ENCODE measurements at places on chromosomes 13 and 19. TPM values are rescaled to one million over a fixed set of nuclear protein-coding genes. Genes with fewer than 3 reads are reported as not detected.
A peak's percentile ranks its signal among the peaks of the same experiment; 100 is the strongest.

- H3K27me3 ChIP-seq, result no peaks in the 10 kb centered on the region
- H3K4me3 ChIP-seq, result no peak overlapping the region
- H3K36me3 ChIP-seq, result peaks cover 24% of the 10 kb centered on the region
- DNase-seq, result no peak
- peaks cover 46% of the 10 kb centered on the region for H3K4me1 ChIP-seq
- H3K27ac ChIP-seq, result peak overlapping the region; percentile 68
These were observed 20.1 kb downstream of the COL4A2 start for GRCh38 chr13:110327051-110327721.

The PSG2 gene
- not detected for total RNA-seq

DNA sequence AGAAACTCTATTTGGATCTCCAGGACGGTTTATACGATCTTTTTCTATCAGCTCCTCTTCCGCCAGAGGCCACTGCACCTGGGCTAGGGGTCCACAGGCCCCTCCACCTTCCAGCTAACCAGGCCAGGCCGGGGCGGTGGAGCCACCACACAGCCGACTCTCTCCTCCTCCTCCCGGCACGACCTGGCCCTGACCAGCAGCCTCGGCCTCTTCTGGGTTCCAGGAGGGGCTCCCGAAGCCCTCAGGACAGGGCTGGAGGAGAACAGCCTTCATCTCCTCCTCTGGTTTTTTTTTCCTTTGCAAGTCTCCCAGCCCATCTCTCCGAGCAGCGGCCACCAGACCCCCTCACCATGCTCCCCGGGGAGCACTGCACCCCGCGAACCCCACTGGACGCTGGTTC, 17.1 kb downstream of the DPF1 start:
- no peak for DNase-seq
- peaks cover 2% of the 10 kb centered on the region for H3K36me3 ChIP-seq
- H3K4me3 ChIP-seq, result peak overlapping the region; percentile 49
- H3K27ac ChIP-seq, result no peak overlapping the region
- peaks cover 20% of the 10 kb centered on the region for H3K4me1 ChIP-seq
- H3K27me3 ChIP-seq, result peaks cover 9% of the 10 kb centered on the region

DNA sequence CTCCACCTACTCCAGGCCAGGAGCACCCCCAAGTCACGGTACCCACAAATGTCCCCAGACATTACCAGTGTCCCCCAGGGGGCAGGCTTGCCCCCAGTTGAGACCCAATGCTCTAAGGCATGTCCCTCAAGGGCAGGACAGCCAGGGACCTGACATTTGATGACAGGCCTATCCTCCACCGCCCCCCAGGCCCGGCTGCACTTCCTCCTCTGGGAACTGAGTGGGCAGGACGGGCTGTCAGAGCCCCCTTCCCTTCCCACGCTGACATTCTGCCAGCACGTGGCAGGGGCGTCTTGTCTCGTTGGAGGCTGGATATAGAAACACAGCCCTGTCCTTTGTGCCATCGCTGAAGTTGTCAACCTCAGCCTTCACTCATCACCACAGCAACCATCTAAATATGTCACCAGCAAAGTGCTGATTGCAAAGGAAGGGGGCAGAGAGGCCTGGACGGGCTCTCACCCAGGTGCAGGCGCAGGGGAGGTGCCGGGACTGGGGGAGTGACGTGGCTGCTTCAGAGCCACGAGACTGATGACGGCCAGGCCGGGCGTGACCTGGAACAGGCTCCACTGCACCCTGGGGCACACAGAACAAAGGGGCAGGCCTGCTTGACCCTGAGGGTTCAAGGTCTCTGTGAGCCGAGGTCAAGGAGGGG, 38.4 kb downstream of the GNG7 start:
- DNase-seq, result peak; percentile 14
- peaks cover 17% of the 10 kb centered on the region for H3K4me1 ChIP-seq
- no peak overlapping the region for H3K27ac ChIP-seq
- H3K36me3 ChIP-seq, result no peaks in the 10 kb centered on the region

The SELENOV gene
- not detected for total RNA-seq

The EFNB2 gene
- total RNA-seq, result 83.1 TPM

DNA sequence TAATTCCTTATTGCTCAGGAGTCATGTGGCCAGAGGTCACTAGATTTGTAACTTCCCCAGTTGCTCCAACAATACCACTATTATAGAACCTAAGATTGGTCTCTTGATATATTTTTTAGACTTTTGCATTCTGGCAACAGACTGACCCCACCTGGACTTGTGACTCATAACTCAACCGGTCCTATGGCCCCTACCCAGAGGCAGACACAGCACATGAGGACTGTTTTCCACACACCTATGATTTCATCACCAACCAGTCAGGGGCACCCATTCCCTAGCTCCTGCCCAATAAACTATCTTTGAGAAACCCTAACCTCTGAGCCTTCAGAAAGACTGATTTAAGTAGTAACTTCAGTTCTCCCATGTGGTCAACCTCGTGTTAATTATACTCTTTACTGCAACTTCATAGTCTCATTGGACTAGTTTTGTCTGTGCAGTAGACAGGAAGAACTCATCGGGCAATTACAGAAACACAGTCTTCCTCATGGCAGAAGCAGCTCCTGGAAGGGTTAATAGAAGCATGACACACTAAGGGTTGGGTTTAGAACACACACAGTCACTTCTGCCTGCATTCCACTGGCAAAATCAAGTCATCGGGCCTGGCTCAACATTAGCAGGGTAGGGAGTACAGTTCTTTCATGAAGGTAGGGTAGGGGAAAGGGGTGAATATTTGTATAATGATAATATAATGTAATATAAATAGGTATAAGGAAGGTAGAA, 251.8 kb downstream of the UQCRFS1 start:
- no peak overlapping the region for H3K27ac ChIP-seq
- no peak overlapping the region for H3K4me3 ChIP-seq
- H3K36me3 ChIP-seq, result no peaks in the 10 kb centered on the region
- DNase-seq, result no peak
- peaks cover 2% of the 10 kb centered on the region for H3K27me3 ChIP-seq
- no peaks in the 10 kb centered on the region for H3K4me1 ChIP-seq

The PSG1 gene
- not detected for total RNA-seq

DNA sequence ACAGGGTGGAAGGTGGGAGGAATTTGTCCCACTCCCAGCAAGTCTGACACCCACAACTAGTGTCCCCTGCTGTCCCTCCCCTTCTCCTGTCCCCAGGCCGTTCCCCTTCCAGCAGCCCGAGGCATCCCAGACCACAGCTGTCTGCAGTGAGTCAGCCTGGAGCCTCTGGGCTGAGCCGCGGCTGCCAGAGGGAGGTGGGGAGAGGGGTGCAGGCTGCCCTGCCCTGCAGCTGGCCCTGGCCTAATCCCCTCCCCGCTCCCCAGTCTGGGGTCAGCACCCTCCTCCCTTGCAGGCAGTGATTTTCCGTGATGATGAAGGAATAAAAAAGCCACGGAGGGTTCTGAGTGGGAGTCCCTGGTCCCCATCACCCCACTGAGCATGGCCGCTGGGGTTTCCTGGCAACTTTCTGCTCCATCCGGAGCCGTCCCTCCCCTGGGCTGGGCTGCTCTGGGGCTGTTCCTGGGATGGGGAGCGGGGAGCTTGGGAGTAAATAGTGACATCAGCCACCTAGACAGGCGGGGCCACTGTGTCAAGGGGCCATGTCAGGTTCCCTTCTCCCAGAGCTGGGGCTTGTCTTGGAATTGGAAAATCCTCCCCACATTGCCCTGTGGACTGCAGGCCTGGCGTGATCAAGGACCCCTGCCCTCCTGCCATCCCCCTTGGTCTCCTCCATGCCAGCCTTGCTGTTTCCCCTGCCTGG, 16.8 kb downstream of the SPC24 start:
- H3K4me3 ChIP-seq, result peak overlapping the region; percentile 76
- H3K4me1 ChIP-seq, result peaks cover 33% of the 10 kb centered on the region
- H3K36me3 ChIP-seq, result peaks cover 3% of the 10 kb centered on the region
- no peak for DNase-seq
- peaks cover 23% of the 10 kb centered on the region for H3K27me3 ChIP-seq
- H3K27ac ChIP-seq, result peak overlapping the region; percentile 57

DNA sequence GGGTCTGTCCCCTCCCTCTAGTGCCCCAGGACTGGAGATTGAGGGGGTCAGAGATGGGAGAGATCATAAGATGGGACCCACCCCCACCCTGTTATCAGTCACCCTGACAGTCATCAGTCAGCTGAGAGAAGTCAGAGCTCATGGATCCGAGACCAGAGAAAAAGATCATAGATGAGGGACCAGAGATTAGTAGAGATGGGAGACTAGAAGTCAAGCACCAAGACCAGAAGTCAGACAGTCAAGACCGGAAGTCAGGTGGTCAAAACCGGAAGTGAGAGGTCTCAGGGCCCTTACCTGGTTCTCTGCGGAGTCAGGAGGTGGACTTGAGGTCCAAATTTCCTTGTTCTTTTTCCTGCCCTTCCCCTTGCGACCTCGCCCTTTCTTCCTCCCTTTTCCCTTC, 7.0 kb downstream of the COL5A3 start:
- no peaks in the 10 kb centered on the region for H3K36me3 ChIP-seq
- H3K27ac ChIP-seq, result no peak overlapping the region
- no peak for DNase-seq
- peaks cover 7% of the 10 kb centered on the region for H3K4me1 ChIP-seq

The PNMA8C gene
- 1.4 TPM for total RNA-seq

The ARRDC5 gene
- not detected for total RNA-seq

DNA sequence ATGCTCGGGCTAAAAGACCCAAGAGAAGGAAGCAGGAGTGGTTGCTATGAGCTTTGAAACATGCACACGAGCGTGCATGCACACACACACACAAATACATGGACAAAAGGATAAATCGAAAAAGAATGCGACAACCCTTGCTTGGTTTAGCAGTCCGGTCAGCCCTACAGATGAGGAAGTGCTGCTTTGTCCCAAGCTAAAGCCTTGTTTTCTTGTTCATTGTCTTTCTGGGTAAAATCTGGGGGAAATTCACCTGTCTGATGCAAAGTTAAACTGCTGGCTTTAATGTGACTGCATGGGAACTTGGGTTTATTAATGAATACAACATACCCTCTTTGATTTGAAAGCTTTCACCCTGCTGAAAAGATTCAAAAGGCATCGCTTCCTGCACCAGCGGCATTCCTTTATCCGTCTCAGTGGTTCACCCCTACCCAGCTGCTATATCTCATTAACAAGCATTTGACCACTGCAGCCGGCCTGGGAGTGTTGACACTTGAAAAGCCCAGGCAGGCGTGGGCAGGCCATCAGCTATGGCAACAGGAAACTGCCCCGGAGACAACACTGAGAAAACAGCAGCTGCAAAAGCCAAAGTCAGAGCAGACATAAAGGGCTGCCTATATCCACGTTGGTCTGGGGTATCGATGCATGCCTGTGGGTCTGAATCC, 301.7 kb downstream of the NDFIP2 start:
- peaks cover 3% of the 10 kb centered on the region for H3K36me3 ChIP-seq
- DNase-seq, result peak; percentile 70
- no peaks in the 10 kb centered on the region for H3K27me3 ChIP-seq
- peak overlapping the region; percentile 95 for H3K27ac ChIP-seq
- peak overlapping the region; percentile 80 for H3K4me3 ChIP-seq

The PRR12 gene
- total RNA-seq, result 53.7 TPM

- H3K27me3 ChIP-seq, result peaks cover 18% of the 10 kb centered on the region
- H3K4me1 ChIP-seq, result peaks cover 14% of the 10 kb centered on the region
- H3K27ac ChIP-seq, result no peak overlapping the region
These were observed 815 bp downstream of the MAP3K10 start for GRCh38 chr19:40191836-40192646.

DNA sequence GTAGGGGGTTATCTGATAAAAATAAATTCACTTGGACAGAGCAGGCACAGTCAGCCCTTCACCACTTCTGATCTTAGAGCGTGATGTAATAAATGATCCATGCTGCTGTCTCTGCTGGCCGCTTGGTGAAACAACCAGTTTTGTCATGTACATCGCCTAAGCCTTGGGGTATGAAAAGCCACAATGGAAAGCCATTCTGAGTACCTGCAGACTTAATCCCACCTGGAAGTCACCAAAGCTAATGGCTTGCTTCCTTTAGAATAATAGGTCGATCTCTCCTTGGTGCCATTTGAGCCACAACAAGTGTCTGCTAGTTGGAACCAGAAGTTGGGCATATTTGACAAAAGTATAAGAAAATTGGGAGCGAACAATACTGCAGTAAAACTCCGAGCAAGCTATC, 1649.7 kb upstream of the SPRY2 start:
- H3K36me3 ChIP-seq, result no peaks in the 10 kb centered on the region
- DNase-seq, result no peak
- H3K4me3 ChIP-seq, result no peak overlapping the region
- no peaks in the 10 kb centered on the region for H3K27me3 ChIP-seq
- peaks cover 5% of the 10 kb centered on the region for H3K4me1 ChIP-seq
- no peak overlapping the region for H3K27ac ChIP-seq

DNA sequence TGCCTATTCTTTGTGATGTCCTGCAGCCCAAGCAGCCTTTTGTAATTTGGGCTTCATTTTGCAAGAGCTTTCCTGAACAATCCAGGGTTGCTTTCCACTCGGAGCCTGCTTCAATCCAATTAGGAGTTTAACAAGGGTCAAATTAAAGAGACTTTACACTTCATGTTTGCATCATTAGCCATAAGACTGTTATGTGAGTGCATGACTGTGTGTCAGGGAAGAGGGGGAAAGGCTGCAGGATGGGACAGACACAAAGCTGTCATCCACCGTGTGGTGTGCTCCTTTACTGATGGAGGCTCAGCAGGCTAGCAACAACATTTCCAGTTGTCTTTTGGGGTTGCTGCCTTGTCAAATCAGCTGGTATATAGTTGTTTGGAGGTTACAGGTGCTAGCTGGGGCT, 23.7 kb upstream of the MAB21L1 start:
- peaks cover 45% of the 10 kb centered on the region for H3K27me3 ChIP-seq
- H3K4me1 ChIP-seq, result peaks cover 25% of the 10 kb centered on the region
- H3K36me3 ChIP-seq, result no peaks in the 10 kb centered on the region

- H3K36me3 ChIP-seq, result no peaks in the 10 kb centered on the region
- H3K27ac ChIP-seq, result peak overlapping the region; percentile 9
- no peaks in the 10 kb centered on the region for H3K27me3 ChIP-seq
- no peak overlapping the region for H3K4me3 ChIP-seq
- peaks cover 4% of the 10 kb centered on the region for H3K4me1 ChIP-seq
These were observed 237.6 kb upstream of the IRS2 start for GRCh38 chr13:110023729-110024644.

The CDK8 gene
- 33.3 TPM for total RNA-seq

- no peak for DNase-seq
- H3K4me3 ChIP-seq, result no peak overlapping the region
- no peaks in the 10 kb centered on the region for H3K27me3 ChIP-seq
- no peaks in the 10 kb centered on the region for H3K36me3 ChIP-seq
- no peaks in the 10 kb centered on the region for H3K4me1 ChIP-seq
These were observed 20.3 kb upstream of the RNASEH2B start for GRCh38 chr13:50889317-50889716.

GRCh38 chr13:90103099-90103784, 1244.2 kb upstream of the MIR17HG start:
- H3K27me3 ChIP-seq, result no peaks in the 10 kb centered on the region
- DNase-seq, result no peak
- H3K27ac ChIP-seq, result no peak overlapping the region
- no peak overlapping the region for H3K4me3 ChIP-seq

- no peaks in the 10 kb centered on the region for H3K27me3 ChIP-seq
- no peaks in the 10 kb centered on the region for H3K4me1 ChIP-seq
- no peak for DNase-seq
- H3K4me3 ChIP-seq, result no peak overlapping the region
- no peak overlapping the region for H3K27ac ChIP-seq
- H3K36me3 ChIP-seq, result no peaks in the 10 kb centered on the region
These were observed 24.4 kb downstream of the COMMD6 start for GRCh38 chr13:75513271-75513670.

All from neural crest cell (in vitro differentiated cells).